ENCODE measurements at places on chromosomes 7 and 10.

DNA sequence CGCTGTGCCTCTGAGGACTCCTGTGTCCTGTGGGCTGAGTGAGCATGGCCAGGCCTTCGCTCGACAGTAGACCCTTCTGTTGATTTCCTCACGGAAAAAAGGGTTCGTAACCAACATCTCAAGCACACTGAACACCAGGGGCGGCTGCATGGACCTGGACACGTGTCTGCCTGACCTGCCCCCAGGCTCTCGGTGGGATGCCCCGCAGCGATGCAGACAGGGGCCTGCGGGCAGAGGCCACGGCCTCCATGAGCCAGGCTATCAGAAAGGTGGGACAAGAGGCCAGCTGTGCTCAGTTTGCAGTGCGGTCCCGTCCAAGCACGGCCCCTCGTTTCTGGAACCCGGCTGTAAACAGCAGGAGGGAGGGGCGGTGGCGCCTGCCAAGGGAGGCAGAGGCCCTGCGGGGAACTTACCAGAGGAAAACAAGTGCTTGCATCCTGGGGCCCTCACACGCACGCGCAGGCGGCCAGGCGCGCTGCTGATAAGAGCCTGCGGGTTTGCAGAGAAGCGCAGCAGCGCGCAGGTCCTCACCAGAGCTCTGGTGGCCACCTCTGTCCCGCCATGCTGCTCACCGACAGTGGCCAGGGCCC lies 10.6 kb downstream of the GPR146 start:
- no peak for DNase-seq

- no peak for DNase-seq
Observed at GRCh38 chr7:36023033-36023560, 130.0 kb upstream of the EEPD1 start.

DNA sequence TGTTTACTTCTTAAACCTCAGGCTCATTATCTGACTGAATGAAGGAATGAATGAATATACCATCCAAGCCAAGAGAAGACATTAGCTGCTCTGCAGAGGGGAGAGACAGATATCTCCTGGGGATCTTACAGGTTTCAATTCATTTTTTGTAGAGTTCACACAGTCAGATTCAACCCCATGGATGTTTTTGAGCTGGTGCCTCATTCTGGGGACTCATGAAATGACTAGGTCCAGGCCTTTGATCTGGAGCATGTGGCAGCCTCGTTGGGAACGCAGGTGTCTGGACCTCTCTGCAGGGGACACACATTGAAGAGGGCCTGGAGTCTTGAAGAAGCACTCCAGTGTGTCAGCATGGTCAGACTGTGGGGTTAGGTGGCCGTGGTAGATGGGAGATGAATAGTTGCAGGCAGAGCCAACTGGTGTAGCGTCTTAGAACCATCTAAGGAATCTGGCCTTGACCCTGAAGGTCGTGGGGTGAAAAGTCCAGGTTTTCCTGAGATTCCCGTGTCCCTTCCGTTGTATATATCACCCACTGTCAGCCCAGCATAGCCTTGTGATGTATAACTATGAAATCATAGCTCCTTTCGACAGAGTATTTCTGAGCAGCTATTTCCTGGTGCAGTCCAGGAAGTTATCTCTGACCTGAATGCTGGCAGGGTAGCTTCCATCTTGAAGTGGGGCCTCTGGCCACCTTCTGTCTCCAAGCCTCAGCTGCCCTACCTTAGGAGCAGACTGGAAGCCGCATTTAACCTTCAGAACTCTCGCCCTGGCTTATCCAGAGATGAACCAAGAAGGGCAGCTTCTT lies 22.3 kb downstream of the BTBD16 start:
- no peak for DNase-seq

- no peak for DNase-seq
Observed at GRCh38 chr7:155765458-155765857, 46.8 kb downstream of the SHH start.

DNA sequence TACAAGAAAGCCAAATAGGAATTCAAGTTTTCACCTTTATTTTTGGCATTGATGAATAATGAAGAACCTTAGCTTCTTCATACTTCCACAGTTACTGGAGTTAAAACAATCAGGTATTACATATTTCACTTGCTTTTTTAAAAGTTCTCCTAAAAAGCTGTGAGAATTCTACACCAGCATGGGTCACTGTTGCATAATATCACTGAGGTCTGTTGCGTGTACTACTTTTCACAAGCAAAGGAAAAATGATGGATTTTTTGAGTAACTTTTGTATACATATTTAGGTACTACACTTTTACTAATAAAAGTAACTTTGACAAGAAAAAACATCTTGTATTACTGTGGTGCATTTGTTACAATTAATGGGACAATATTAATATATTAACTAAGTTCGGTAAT lies 15.2 kb downstream of the FAM24B start:
- no peak for DNase-seq

GRCh38 chr10:17984056-17984455 lies 32.3 kb downstream of the SLC39A12 start:
- DNase-seq = no peak

- DNase-seq = no peak
Observed at GRCh38 chr10:116469437-116469836, 41.8 kb downstream of the PNLIPRP3 start.

- DNase-seq = no peak
Observed at GRCh38 chr7:138891446-138891810, 89.8 kb downstream of the KIAA1549 start.

GRCh38 chr7:48285373-48285772 lies 114.1 kb downstream of the ABCA13 start:
- DNase-seq = no peak

DNA sequence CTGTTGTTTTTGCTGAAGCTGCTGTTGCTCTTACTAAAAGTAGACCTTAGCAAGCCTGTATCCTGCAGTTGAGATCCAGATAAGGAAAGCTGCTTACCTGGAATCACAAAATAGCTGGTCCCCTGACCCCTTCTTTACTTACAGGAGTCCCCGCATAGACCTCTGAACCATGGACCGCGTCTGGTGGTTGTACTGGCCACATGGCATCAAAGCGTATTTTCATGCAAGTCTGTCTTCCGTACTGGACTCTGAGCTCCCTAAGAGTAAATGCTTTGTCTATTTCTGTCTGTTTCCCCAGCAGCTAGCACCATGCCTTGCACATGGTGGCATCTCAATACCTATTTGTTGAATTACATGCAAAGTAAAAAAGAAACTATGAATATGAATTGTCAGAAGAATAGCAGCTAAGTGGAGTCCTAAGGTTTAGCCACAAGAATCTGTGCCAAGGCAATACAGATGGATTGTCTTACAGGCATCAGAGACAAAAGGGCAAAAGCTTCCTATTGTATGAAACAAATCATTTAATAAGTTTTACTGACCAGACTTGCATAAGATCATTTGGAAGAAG lies 159.2 kb downstream of the PAXIP1 start:
- no peak for DNase-seq

- no peak for DNase-seq
Observed at GRCh38 chr10:110544958-110545537, 22.4 kb upstream of the SMC3 start.

GRCh38 chr10:42809676-42810075 lies 27.1 kb downstream of the BMS1 start:
- DNase-seq = no peak

GRCh38 chr10:43138757-43139241 lies 554 bp downstream of the CSGALNACT2 start:
- DNase-seq = no peak

GRCh38 chr10:133224756-133225372 lies 5.2 kb upstream of the UTF1 start:
- no peak for DNase-seq

GRCh38 chr7:151442776-151443496 lies 3.0 kb upstream of the CRYGN start:
- no peak for DNase-seq

DNA sequence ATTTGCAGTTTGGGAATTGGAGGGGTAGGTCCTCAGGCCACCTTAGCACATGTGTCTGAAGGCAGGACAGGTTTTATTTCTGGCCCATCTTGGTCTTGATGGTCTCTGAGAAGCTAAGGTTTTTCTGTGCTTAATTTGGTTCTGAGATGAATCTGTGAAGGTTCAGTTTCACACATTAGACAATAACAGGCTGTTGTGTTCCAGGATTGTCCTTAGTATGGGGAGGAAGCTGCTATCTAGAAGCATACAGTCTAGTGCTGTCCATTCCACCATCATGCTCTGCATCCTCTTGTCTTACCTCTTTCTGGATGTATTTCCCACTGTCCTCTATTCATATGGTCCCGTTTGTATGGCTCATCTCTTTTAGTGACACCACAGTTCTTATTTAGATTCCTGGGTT lies 7.1 kb downstream of the UBE2D1 start:
- no peak for DNase-seq

DNA sequence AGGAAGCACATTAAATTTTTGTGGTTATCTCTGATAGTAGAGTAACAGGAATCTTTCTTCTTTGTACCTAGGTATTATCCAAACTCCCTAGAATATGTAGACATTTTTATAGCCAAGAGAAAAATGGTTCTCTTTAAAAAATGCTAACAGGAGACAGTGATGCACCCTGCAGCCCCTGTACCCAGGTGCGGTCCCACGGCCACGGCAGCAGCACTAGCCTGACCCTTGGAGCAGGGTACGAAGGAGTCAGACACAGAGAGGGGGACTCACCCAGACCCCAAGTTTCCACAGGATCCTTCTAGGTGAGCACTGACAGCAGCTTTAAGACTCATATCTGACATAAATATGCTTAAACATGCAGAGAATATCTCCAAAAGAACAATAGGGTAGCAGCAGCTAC lies 60.4 kb downstream of the NUDCD3 start:
- DNase-seq = no peak

GRCh38 chr7:26787701-26788100 lies 76.7 kb downstream of the SKAP2 start:
- DNase-seq = no peak

DNA sequence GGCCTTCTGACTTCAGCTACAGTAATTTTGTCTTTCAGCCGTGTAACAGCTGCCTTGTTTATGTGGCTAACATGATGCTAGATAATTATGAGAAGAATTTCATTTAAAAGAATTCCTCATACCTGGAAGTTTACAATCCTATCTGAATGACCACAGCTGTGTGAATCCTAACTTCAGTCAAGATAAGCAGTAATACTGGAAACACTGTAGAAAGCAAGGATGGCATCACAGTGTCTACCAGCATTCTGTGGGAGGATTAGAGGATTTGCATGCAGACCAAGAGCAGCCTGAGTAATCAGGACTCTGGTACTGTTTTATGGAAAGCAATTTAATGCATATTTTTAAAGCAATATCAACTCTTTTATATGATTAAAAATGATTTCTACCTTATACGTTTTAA lies 282.4 kb downstream of the EXOC4 start:
- no peak for DNase-seq

DNA sequence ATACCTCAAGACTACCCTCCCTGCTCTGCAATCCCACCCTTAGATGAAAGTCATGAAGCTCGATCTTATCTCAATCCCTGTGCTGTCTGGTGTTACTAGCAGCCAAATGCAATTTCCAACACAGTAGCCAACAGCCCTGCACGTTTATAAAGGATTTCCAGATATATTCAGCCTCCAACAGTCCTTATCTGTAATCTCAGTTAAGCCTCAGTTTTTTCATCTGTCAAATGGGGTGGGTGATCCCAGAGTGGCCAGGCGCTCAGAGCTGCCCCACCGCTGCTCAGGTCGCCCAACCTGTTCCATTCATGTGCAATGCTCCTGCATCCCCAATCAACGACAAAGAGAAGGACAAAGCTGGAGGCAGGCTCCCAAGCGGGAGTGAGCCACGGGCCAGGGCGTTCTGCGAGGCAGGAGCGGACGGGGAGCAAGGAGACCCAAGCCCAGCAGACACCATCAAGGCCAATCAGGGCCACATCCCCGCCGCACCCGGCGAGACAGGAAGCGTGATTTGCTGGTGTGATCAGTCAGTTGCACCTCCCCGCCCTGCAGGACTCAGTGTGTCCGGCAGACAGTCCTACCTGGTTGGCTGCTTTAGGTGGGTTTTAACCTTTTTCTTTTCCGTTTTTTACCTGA lies 19.7 kb downstream of the PDGFA start:
- DNase-seq = no peak

DNA sequence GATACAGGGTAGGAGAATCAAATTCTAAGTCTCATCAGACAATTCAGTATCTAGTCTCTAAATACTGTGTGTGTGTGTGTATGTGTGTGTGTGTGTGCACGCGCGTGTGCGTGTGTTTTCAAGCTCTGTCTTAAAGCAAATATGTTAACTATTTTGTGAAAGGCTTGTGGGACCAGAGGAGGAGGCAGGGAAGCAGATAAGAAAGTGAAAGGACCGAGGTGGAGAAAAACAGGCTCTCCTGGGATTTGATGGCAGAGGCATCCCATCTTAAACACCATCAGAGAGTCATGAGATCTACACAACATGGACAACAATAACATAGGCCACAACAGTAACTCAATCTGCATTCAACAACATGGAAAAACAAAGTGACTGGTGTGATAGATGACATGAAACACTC lies 67.1 kb downstream of the PIP4K2A start:
- DNase-seq = no peak

GRCh38 chr10:95181726-95182125 lies 12.3 kb upstream of the ACSM6 start:
- no peak for DNase-seq

DNA sequence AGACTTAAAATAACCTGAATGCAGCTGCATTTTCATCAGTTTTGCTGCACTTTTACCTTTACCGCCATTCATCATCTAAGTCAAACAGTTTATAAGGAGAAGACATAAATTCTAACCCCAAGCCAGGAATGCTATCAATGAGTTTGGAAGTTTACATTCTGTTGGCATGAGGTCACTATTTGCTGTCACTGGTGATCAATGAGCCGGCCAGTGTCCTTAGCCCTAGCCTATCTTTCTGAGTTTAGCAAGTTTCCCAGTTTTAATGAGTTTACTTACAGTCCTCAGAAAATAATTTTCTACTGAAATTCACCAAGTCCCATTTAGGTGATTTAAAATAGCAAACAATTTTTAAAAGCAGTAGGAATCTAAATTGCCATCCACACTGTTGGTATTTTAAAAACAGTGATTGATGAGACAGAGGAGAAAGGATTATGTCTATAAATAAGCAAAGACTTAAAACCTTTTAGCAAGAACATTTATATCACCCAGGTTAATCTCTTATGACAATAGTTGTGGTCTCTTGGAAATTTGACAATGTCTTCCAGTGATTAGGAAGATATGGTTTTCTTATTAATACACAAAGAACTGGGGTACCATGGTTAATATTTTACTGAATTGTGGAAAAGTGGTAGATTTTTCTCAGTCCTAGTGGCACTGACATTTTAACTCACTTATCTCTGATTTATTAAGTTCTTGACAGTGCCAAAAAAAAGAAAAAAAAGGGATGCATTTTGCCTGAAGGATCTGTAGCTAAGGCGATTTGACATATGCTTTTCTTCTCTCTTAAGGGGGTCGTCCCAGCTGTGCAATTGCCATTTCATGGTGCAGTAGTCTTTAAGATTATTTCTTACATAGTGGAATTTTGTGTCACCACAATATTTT lies 443.4 kb upstream of the ANKRD30A start:
- DNase-seq = no peak

DNA sequence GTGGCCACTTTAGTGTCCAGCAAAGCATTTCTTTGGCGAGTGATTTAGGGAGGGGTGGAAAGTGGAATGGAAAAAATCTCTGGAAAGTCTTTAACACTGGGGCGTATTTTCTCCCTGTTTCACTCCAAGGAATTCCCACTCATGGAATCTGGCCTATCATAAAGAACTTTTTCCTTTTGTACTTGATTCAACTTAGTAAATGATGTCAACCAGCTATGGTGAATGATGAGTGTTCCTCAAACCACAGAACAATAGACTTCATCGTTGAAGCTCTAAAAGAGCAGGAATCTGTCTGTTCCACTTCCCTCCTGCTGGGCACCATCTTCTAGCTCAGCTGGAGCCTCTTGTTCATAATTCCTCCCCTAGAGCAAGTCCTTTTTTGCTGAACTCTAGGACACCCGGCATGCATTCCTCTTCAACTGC lies 66.5 kb downstream of the EPDR1 start:
- DNase-seq = no peak

Data from progenitor cell of endocrine pancreas (in vitro differentiated cells).